ENCODE measurements at places on chromosomes 2 and 18.
A peak's percentile ranks its signal among the peaks of the same experiment; 100 is the strongest.

DNA sequence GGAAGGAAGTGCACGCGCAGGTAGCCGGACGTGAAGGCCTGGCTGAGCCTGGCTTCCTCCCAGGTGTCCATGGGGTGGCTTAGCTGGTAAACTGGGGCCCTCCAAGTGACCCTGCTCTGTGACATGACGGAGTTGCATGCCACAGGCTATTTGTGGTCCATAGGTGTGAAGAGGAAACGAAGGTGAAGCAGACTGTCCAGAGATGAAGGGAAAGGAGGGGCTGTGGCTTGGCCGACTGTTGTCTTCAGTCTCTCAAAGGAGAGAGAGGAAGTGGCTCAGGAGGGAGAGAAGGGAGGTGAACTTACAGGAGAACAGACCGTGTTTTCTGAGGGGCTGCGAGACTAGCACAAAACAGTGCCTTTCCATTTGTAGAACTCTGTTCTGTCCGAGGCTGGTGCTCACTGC is 19.3 kb downstream of the INPP5D start:
- DNase-seq = no peak

DNA sequence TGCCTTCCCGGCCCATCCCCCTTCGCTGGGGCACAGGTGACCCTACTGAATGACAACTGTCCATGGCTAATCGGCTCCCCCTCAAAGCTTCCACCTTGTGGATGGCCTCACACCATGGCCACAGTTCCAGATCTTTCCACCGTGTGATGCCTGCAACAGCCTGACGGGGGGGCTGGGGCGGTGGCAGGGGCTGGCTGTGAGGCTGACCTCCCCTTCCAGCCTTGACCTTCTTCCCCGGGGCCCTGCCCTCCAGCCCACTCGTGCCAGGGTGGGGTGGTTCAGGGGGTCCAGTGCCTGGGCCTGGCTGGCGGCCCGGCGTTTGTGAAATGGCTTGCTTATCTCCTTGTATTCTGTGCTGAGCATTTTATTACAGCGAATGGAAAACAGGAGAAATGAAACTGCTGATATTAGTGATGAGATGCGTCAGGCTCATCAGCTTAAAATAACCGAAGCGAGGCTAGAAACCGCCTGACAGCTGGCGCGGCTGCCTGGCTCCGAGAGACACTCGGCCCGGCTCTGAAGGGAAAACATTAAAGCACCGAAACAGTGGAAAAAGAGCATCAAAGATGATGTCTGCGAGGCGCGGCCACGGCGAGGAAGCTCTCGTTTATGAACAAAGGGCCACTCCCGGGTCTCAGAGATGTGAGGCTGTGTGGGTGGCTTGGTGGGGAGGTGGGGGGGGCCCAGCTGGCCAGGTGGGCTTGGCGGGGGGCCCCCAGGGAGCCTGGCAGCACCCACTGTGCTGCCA is 916 bp upstream of the PDCD1 start:
- no peak for DNase-seq

DNA sequence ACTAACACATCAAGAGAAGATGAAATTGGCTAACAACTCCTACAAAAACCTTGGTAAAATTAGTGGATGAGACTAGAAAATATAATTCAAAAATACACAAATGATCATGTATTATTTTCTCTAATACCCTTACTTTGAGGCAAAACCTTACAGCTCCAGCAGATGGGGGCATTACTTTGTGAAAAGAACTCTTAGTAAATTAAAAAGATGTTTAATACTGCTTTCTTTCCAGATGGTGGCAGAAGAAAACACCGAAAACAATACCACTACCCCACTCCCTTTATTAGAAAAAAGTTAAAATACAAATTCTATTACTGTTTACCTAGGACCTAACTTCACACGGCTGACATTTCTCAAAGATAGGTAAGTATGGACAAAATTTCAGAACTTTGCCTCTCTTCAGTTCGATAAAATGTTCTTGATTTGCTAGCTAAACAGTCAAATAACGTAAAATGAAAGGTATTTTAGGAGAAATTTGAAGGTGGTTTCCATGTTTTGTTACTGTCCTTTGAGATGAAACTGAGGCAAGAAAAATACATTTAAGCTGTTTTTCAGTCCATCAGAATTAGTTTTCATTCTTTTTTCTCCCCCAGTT is 30.6 kb downstream of the ORC4 start:
- peak; percentile 18 for DNase-seq

- no peak for DNase-seq
Observed at GRCh38 chr18:55688030-55688429, 100.0 kb upstream of the TCF4 start.

DNA sequence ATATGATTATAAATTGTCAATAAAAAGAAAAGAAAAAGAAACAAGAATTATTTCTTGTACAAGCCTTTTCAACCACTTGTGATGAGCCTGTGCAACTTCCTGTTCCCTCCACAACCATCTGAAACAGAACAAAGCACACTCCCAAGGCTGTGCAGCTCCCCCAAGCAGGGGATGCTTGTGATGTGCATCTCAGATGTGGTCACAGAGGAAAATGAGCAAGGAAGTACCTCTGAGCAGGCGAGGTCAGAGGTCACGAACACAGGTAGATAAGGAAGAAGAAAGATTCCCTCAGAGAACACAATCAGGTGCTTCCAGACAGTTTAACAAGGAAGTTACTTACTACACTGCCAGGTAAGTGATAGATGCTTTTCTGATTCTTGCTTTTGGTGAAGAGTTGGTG is 274.8 kb upstream of the SLC39A10 start:
- DNase-seq = no peak

DNA sequence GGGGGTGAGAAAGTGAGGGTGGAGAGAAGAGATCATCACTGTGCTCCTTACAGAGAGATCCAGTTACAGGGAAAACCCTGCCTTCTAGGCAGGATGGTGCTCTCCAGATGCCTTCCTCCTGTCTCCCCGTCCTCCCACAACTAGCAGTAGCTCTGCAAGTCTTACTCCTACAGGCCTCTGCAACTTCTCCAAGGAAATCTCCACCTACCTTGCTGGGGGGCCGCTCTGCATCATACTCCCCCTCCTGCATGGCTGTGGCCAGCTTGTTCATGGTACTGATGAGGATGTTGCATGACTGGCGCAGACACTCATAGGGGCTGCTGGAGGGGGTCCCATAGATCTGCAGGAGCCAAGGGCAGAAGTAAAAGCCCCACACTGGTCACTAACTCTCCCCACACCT is 14.1 kb downstream of the DCTN1 start:
- no peak for DNase-seq

- no peak for DNase-seq
Observed at GRCh38 chr18:36817039-36817438, 11.8 kb downstream of the TPGS2 start.

DNA sequence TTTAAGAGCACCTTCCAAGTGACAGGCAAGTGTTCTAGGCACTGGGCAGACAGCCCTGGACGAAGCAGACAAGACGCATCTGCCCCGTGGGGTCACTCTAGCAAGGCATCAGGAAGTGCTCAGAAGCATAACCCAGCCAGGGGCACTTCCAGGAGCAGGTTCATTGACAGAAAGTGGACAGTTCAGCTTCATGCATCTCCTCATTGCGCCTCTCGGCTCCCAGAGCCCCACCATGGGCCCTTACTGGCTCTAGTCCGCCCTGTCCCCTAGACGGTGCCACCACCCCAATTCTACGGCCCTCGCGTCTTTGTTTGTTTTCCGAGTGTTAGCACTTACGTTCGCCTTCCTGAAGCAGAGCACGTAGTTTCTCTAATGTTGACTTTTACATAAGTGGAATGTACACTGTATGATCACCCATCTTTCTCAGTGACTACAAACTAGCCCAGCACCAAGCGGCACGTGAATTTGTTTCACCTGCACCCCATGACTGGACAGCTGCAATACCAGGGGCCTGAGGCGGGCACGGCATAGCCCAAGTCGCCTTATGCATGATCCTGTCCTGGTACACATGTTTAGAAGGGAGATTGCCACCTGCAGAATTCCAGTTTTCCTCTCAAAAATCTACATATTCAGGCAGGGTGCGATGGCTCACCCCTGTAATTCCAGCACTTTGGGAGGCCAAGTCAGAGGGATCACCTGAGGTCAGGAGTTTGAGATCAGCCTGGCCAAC is 33.2 kb downstream of the SNED1 start:
- no peak for DNase-seq

DNA sequence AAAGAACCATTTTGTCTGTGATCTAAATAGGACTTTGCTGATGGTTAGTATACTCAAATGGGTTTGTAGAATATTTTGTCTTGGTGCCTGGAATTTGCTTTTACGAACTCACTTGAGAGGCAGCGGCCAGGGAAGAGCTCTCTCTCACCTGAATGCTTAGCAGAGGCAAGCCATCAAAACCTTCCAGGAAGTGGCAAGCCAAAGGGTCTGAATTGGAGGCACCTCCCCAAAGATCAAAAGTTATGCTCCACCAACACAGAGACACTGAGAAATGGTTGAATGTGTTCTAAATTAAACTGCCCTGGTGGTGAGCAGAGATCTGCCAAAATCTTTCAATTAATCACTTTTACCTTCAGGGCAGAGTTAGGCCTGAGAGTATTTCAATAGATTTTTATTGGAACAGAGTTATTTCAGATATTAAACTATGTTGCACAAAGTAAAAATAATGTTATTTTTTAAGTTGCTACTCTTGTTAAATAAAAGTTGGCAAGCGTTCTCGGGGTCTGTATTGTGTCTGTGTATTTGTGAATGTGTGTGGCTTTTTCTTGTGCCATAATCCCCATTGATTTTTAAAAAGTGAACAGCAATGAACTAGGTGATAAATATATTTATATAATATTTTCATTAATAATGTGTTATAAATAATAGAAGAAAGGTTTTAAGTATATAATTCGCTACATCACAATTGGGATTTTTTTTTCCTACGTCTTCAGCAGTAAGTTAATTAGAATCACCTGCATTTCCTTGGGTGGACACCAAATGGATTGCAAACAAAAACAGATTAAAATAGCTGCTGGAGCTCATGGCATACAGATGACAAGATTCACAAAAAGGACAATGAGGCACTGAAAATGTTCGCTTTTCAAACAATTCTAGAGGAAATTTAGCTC is 416.1 kb downstream of the ARHGAP15 start:
- DNase-seq = no peak

DNA sequence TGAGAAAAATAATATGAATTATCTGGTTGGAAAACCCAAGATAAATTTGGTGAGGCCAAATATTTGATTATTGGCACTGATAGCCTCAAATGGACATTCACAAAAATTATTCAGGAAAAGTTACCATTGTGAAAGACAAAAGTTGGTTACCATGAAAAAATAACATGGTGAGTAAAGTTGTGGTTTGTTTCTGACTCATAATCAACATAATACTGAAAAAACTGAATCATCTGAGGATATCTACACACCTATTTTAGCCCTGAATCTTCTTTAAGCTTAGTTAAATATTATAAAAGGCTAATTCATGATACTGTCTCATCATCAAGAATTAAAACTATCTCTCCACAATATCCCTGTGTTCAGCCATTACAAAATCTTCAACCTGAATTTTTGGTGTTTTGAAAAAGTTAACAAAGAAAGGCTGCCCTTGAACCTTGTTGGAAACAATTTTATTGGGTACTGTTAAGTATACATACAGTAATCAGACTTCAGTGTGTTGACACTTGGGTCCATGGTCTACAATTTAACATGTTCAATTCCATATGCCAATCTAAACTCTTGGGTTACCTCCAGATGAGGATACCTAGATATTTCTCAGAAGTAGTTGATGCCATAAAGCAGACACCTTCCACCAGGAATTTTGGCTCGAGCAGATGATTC is 607.5 kb upstream of the SLC39A10 start:
- DNase-seq = no peak

DNA sequence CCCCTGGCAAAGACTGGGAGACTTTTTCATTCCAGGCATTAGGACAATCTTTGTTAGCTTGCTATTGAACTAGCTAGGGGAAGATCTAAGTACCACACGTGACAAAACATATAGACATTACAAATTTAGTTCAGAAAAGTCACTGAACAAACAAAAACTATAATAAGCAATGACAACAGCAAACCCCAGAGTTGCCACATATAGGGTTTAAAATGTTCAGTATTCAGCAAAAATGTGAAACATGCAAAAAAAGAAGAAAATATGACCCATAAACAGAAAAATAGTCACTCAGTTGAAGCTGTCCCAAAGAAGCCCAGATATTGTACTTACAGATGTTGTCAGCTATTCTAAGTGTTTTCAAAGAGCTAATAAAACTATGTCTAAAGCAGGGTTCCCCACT is 431.1 kb upstream of the CDH2 start:
- DNase-seq = no peak

DNA sequence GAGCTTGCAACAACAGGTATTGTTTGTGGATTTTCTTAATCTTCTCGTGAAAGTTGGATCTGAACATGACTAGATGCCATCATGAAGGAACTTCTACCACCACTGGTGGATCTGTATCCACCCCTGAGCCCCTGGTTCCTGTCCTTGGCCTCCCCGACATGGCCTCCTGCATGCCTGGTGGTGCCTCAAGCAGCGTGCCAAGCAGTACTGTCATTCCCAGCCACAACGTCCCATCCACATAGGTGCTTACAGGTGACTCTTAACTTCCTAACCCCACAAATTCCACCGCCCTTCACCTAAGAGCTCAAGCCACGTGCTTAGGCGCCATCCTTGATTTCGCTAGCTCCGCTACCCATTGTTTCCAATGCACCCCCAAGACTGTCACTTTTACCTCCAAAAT is 23.1 kb downstream of the TPO start:
- no peak for DNase-seq

DNA sequence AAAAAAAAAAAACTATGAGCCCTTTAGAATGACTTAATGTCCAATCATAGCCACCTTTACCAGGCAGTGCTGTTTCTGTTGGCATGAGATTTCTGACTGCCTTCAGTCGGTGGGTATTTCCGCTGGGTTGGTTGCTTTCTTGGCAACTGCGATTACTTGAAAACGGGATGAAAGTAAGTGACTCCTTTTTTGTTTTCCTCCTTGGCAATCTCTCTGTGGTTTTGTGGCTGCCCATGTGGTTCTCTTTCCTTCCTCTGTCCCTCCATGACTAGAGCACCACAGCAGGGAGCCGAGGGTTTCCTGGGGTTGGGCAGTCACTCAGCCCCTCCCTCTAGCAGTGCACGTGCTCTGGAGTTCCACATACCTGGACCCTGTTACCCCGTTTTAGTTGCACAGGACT is 112.1 kb downstream of the KLHL29 start:
- DNase-seq = no peak

- DNase-seq = no peak
Observed at GRCh38 chr2:95012881-95013550, 12.5 kb upstream of the MAL start.

DNA sequence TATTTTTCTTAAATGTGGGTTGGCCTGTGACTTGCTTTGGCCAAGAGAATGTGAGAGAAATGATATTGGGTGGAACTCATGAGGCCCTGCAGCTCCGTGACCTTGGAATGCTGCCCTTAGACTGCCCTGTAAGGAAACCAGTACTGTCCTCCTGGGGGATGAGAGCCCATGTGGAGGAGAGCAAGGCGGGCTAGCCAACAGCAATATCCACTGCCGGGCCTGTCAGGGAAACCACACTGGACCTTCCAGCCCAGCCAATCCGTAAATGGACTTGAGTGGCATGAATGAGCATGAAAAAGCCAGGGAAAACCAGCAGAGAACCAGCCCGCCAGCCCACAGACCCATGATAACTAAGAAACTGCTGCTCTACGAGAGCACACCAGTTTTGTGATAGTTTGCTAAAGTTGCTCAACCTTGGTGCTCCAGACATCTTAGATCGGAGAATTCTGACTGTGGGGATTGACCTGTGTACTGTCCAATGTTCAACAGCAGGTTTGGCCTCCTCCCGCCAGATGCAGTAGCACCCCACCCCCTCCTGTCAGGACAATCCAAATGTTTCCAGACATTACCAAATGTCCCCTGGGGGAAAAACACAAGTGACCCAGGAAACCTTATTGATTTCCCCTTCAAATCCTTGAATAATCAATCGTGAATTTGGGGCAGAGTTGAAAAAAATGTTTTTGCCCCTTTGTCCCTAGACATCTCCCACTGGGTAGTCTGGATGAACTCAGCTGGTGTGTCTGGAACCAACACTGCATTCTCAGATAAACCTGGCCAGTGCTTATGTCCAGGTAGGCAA is 27.2 kb downstream of the ALPK2 start:
- DNase-seq = no peak

Data from GM04504 (cell line).